Right renal cortex interstitium (tissue), 3 donors: ENCODE measurements at places on chromosomes 5 and 9. TPM values are rescaled to one million over a fixed set of nuclear protein-coding genes. Genes with fewer than 3 reads are reported as not detected.

DNA sequence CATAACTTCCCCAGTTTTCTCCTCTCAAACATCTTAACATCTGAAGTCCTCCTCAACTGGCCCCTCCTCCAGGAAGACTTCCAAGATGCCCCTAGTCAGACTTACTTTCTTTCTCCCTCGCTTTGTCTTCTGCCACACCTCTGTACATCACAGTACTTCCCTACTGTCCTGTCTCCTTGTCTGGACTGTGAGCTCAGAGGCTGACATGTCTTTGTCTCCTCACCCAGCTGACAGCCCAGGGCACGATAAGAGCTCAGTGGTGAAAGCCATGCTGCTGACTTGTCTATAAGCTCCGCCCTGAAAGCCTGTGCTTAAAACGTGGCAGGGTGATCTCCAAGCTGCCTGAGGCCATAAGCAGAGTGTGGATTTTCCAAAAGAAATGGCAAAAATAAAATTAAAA lies 33.0 kb upstream of the SLC25A51 start:
- no peak for DNase-seq

DNA sequence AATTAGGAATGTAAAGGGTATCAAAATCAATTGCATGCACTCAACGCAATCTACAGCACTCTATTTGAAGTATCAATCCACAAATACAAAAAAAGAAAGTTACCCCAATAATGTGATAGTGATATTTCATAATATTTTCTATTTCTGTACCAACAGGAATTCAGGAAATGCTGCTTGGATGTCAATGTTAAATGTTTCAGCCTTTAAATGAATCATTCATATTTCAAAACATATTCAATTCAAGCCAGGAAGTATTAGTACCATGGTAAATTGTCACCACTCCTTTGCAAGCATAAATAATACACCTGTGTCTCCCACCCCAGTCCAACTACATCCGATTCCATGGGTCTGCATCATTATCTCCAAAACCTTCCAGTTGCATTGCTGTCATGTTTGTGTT lies 1185.5 kb upstream of the CDH18 start:
- no peak for DNase-seq

GRCh38 chr9:109010746-109011145 lies 2.6 kb downstream of the CTNNAL1 start:
- no peak for DNase-seq

- no peak for DNase-seq
Measured at GRCh38 chr5:13567819-13568218, 376.7 kb downstream of the DNAH5 start.

GRCh38 chr5:73031839-73032238 lies 76.0 kb downstream of the FCHO2 start:
- no peak for DNase-seq

DNA sequence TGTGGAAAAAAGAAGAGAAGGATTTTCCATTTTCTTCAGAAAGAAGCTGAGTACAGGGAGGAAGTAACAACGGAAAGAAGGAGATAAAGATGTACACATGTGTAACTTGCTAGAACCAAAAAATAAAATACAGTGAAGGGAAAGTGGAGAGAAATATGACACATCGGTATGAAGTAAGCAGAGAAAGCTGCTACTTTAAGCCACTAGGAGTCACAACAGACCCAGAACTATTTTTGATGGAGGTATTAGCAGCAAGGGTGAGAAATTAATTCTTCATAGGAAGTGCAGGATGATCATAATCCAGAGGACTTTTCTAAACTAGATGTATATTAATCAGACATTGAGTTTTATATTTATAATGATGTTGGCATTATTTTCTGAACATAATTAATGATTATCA lies 88.5 kb downstream of the FAM174A start:
- DNase-seq: no peak

DNA sequence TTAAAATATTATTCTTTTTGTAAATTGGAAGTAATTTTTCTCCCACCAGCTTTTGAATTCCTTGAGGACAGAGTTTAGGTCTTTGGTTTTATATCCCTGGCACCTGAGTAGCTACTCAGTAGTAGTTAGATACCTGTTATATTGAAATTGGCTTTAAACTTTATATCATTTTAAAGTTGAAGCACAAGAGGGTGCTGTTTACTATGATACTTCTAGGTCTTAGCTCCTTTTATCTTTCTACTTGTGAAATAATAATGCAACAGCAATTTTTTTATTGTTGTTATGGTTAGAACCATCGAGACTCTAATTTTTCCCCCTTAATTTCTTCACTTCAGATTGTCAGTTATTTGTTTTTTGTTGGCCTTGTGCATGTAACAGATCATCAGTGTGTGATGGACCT lies 46.3 kb downstream of the AP3S1 start:
- no peak for DNase-seq

DNA sequence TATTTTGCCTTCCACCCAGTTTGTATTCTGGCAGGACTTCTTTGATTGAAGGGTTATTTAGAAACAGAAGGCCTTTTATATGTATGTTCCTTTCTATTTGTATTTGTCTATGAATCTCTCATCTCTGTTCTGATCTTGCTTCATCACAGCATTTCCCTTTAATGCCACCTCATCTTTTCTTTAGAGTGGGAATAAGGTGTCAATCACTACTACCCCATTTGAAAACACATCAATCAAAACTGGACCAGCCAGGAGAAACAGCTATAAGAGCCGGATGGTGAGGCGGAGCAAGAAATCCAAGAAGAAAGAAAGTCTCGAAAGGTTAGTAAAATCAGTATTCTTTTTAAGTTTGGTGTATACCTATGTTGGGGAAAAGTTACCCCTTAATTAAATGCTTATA lies 36.3 kb downstream of the CD180 start:
- no peak for DNase-seq

GRCh38 chr5:83645936-83646335 lies 74.7 kb downstream of the HAPLN1 start:
- DNase-seq: no peak

DNA sequence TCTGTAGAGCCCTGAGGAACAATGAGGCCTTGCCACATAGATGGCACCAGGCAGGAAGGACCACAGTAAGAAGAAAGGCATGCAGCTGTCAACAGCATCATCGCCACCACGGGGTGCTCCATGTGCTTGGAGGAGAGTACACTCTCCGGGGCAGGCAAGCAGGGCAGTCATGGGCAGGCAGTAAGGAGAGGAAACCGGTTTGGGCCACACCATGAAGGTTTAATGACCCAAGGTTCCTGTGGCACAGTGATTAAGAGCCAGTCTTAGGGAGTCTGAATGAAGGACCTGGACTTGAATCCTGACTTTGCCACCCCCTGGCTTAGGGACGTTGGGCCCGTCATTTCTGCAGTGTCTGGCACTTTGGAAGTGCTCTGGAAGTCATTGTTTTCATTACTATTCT lies 80.6 kb upstream of the ZBTB43 start:
- no peak for DNase-seq

DNA sequence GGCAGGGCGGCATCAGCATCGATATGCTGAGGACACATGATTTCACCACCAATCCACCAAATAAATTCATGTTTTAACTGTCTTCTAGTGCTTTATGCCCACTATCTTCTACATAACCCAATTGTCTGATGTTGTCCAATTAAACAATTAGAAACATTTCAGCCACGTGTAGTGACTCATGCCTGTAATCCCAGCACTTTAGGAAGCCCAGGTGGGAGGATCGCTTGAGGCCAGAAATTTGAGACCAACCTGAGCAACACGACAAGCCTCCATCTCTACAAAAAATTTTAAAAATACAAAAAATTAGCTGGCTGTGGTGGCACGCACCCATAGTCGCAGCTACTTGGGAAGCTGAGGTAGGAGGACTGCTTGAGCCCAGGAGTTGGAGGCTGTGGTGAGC lies 128.1 kb downstream of the MYO10 start:
- no peak for DNase-seq

- DNase-seq: no peak
Measured at GRCh38 chr9:114898741-114899140, 31.6 kb downstream of the TNFSF8 start.

DNA sequence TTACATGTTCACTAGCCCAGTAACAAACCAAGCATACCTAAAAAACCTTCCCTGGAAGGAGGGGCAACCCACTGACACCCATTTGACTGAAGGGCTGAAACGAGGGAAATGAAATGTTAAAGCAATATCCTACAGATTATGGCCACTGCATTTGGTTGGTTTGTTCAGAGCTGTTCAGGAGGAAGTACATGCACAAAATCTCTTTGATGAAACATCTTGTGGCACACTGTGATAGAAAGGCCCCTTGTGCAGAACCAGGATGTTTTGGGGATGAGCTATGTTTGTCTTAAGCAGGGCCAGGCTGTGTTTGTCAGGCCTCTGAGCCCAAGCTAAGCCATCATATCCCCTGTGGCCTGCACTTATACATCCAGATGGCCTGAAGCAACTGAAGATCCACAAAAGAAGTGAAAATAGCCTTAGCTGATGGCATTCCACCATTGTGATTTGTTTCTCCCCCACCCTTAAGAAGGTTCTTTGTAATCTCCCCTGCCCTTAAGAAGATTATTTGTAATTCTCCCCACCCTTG lies 467.3 kb upstream of the PIK3R1 start:
- no peak for DNase-seq

DNA sequence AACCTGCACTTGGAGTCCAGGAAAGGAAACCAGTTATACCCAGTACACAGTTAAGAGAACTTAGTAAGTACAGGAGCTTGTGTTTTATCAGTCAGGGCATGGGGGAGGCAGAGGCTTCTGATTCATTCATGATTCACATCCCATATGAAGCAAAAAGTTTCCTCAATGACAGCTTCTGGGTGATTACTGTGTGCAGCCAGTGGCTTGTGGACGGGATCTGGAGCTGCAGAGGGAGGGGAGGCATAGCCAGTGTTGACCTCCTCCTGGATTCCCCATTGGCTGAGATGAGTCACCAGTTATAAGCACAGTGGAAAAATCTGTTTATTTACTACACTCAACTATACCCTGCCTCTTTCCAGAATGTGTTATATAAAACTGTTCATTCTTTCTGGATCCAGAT lies 17.7 kb downstream of the IL31RA start:
- DNase-seq: no peak

DNA sequence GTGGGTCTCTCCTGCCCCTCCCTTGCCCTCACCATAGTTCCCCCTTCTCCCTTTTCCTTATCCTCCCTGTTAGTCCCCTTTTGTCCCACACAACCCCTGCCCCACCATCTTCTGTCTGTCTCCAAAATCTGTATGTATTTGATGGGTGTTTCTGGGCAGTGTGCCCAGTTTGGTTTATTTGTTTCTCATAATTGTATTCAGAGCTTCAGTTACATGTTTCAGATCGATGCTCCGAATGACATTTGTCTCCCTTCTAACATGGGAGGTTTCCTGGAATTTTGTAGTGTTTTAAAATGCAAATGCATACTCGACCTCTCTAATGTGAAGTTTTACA lies 22.2 kb downstream of the FBXL7 start:
- DNase-seq: no peak

GRCh38 chr5:177447611-177448243 lies 1.1 kb downstream of the PRR7 start:
- DNase-seq: no peak

DNA sequence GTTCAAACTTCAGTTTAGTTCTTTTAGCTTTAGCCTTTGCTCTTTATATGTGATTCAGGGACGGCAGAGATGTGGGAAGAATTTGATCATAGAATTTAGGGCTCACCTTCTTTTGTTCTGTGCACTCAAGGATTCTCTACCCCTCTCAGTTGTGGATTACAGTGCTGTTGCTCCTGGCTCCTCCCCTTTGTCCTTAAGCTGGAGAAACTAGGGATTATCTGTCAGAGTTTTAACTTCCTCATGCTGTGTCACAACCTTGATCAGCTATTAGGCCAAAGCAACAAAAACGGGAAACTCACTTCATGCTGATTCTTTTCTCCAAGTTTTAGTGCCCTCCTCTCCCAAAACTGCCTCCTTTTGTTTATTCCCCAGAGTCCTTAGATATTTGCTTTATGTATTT lies 13.0 kb upstream of the PCDHAC2 start:
- DNase-seq: no peak

- DNase-seq: no peak
Measured at GRCh38 chr5:53422539-53422938, 57.9 kb upstream of the FST start.

DNA sequence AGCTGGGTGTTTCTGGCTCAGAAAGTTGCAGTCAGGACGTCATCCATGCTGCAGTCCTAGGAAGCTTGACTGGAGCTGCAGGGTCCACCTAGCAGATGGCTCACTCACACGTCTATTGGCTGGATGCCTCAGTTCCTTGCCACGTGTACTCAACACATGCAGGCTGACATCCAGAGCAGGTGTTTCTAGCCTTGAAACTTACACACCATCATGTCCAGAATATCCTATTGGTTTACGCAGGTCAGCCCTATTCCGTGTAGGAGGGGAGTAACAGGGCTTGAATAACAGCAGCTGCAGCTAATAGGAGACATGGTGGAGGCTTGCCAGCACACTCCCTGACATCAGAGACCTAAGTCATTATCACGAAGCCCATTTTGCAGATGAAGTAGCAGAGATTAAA lies 473.5 kb downstream of the ACTL7B start:
- DNase-seq: no peak

GRCh38 chr5:136192526-136193321 lies at the start of gene SMIM32:
Gene SMIM32, minus strand, starts transcription at chr5:136193162. Its CDS starts 638 bp downstream, at chr5:136192524.
- DNase-seq: no peak

GRCh38 chr9:89842267-89842768 lies 237.5 kb downstream of the GADD45G start:
- DNase-seq: no peak

DNA sequence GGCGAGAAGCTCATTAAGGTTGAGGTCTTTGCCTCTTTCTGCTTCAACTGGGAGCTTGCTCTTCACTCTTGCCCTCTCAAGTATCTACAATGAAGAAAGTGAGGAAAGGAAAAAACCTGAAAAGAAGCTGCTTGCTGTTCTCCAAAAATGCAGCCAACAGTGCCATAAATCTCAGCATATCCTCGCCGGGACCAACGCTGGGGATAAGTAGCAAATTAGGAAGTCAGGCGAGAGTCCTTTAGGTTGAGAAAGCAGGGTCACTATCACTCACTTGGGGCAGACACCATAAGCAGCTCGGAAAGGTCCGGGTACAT lies 399 bp downstream of the NUP155 start:
- peak; percentile 17 for DNase-seq

DNA sequence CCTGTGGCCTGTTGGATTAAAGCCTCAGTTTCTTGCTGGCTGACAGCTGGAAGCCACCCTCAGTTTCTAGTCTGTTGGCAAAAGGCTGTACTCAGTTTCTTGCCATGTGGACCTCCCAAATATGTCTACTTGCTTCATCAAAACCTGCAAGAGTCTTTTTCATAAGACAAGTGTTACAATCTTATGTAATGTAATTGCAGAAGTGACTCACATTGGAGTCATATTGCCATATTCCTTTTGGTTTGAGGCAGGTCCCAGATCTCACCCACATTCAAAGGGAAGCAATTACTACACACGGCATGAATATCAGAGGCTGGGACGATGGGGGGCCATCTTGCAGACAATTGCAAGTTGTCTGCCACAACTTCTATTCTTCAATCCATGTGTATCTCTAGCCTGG lies 286.7 kb upstream of the IL12B start:
- DNase-seq: no peak

GRCh38 chr5:118233606-118234005 lies 754.7 kb downstream of the DTWD2 start:
- no peak for DNase-seq

GRCh38 chr5:77168161-77168878 lies 42.2 kb upstream of the PDE8B start:
- no peak for DNase-seq

- DNase-seq: no peak
Measured at GRCh38 chr9:131704141-131704983, 35.5 kb downstream of the RAPGEF1 start.

The KIF12 gene
- 129 TPM for polyA plus RNA-seq

The SLC6A3 gene
- polyA plus RNA-seq: 0.41 TPM

The PCDHGC4 gene
- polyA plus RNA-seq: 2.4 TPM

The FBXL7 gene
- 28.7 TPM for polyA plus RNA-seq

The BAAT gene
- 0.21 TPM for polyA plus RNA-seq

The NIM1K gene
- polyA plus RNA-seq: 0.31 TPM

The SGCD gene
- polyA plus RNA-seq: 5.1 TPM

The CEP120 gene
- polyA plus RNA-seq: 25.3 TPM

The PRDM9 gene
- not detected for polyA plus RNA-seq
